IMR-90 (cell line): ENCODE measurements at places on chromosomes 12 and 14. TPM values are rescaled to one million over a fixed set of nuclear protein-coding genes. Genes with fewer than 3 reads are reported as not detected.

- DNase-seq, result peak; percentile 69
Observed at GRCh38 chr14:72515779-72516770, 377.8 kb downstream of the DPF3 start.

GRCh38 chr14:99534863-99535262 lies 53.7 kb downstream of the CCNK start:
- DNase-seq, result no peak

DNA sequence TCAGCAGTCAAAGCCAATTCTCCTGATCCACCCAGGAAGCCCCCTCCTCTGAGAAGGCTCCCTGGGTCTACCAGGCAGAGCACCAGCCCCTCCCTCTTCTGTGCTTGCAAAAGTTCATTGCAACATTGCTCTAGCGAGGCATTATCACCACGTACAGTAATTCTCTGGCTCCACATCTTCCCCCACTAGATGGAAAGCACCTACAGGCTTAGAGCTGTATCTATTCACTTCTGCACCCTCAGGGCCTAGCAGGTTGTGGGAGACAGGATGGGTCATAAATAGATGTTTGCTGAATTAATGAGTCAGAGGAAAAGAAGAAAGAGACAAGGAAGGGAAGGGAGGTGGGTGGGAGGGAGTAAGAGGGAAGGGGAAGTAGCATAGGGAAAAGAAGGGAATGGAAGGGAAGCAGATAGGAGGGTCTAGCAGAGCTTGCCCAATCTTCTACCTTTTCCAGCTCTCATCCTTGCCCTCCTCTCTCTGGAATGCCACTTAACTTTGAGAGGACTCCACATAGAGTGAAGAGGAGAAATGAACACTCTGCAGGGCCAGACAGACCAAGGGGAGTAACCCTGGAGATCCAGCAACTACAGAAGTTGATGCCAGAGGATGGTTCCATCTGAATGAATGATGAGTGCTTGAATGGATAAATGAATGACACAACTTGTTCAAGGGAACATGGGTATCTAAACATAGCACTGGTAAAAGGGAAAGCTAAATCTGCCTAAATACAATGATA lies 42.0 kb upstream of the NT5DC3 start:
- no peak for DNase-seq

- DNase-seq, result no peak
Observed at GRCh38 chr14:67523764-67524633, 9.1 kb upstream of the PLEKHH1 start.

GRCh38 chr14:34201909-34202637 lies 251.2 kb upstream of the EGLN3 start:
- DNase-seq, result no peak

- no peak for DNase-seq
Observed at GRCh38 chr14:65471038-65471878, 58.7 kb downstream of the FUT8 start.

- DNase-seq, result peak; percentile 31
Observed at GRCh38 chr14:85688006-85688405, 158.1 kb downstream of the FLRT2 start.

DNA sequence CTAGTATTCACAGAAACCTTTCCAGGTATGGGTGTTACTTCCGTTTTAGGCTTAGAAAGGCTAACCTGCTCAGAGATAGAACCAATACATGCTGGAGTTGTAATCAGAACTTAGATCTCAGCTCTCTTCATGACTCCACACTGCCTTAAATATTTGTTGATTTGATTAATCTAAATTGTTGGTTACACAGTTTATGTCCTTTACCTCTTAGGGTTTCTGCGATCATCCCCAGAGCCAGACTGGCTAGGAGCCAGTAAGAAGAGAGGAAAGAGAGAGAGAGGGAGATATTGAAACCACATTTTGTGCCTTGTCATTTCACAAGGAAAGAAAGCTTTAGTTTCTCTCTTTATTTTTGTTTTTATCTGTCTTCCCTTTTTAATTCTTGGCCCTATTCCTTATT lies 16.8 kb upstream of the MGP start:
- DNase-seq, result peak; percentile 8

- DNase-seq, result no peak
Observed at GRCh38 chr12:68422956-68423574, 90.9 kb upstream of the MDM1 start.

- no peak for DNase-seq
Observed at GRCh38 chr12:67546746-67547145, 101.8 kb upstream of the DYRK2 start.

DNA sequence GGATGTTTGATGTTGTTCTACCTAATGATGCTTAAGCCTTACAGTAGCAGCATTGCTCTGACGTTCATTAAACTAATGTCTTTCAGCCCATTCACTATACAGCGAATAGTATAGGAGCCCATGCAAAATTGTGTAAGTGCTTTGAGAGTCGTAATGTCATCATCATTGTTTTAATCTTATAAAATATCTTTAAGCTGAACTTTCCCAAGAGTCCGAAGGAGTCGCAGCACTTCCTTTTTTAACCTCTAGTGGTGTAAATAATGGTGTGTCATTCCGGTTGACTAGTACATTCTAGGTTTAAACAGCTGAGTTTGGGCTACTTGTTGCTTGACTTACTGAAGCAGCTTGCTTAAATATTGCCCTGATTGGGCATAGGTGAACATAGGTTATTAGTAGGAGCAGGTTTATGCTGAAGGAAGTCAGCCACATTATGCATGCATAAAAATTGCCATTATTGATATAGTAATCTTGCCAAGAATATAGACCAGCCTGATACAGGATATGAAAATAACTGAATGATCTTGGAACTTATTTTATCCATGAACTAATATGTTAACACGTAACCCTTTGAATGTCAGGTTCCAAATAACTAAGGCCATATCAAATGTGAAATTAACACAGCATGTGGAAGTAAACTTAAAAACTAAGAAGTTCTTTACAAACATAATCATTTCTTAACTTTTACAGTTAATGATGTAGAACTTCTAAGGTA lies 2.6 kb downstream of the WNK1 start:
- peak; percentile 81 for DNase-seq

DNA sequence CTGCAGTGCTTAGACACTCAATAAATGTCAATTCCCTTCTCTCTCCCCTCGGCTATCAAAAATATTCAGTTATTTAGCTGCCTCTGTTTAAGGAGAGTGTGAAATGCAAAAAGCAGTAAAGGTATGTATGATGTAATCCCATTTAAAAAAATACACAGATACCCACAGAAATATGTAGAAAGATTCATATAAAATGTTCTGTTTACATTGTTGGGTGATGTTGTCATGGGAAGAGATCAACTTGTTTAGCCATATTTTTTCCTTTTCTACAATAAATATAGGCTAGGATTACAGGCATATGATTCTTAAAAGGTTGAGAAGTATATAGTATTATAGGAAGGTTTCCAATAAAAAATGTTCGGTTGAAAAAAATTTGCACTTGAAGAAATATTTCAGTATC lies 7.8 kb downstream of the PPP2R3C start:
- DNase-seq, result peak; percentile 91

DNA sequence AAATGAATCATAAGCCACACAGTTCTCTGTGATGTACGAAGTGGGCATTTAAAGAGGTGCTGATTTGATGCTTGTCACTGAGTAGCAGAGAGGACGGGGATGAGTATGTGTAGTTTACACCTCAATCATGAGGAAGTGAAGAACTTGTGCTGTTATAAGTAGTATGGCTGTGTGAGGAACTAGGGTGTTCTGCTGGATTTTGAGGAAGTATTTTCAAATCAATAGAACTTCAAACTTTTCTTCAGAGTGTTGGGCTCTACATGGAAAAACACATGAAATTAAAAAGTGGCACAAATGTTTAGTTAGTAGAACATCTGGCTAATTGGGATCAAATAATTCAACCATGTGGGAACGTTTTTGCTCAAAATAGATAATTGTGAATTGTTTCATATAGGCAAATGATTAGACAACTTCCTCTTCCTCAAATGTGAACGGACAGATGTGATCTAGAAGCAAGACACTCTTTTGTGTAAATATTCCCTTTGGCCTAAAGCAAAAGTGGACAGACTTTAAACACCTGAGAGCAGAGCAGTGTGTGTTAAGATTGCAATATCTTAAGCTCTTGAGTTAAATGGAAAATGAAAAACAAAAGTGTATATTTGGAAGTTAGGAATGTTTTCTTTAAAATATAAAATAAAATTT lies 168.5 kb downstream of the NAV3 start:
- DNase-seq, result no peak

- DNase-seq, result peak; percentile 77
Observed at GRCh38 chr12:95326445-95326844, 108.8 kb downstream of the VEZT start.

- DNase-seq, result no peak
Observed at GRCh38 chr14:56185992-56186391, 67.8 kb downstream of the PELI2 start.

DNA sequence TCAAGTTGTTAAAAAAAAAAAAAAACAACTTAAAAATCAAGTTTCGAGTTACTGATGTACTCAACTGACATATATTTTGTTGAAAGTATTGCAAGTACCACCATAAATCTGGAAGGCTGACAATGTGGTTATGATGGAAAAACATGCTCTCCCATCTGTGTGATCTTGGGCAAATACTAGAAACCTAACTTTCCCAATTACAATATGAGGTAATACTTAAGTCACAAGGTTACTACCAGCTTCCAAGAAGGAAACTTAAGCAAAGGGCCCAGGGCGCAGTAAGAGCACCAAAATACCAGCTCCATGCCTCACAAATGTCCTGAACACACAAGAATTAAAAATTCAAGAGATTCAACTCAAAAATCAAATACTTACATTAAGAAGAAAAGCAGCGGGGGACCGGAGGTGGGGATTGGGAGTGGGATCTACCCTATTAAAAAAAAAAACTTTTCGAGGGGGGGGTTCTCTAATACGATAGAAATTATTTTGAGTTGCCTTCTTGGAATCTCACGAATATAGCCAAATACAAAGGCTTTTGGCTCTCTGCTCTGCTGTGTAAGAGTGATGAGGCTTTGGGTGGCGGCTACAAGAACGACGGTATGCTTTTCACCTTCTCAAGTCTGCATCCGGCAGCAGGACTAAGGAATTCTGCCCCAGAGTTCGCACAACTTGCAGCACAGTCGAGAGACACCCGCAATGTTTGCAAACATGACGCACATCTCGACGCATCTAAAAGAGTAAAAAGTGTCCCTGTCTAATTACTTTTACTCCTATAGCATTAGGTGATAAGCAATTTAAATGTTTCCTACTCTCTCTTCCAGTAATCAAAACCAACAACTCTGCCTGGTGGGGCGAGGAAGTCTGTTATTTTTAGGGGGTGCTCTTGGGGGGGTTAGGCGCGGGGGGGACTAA lies 1.1 kb downstream of the SAV1 start:
- peak; percentile 73 for DNase-seq

- DNase-seq, result no peak
Observed at GRCh38 chr14:34692348-34692747, 22.0 kb downstream of the CFL2 start.

DNA sequence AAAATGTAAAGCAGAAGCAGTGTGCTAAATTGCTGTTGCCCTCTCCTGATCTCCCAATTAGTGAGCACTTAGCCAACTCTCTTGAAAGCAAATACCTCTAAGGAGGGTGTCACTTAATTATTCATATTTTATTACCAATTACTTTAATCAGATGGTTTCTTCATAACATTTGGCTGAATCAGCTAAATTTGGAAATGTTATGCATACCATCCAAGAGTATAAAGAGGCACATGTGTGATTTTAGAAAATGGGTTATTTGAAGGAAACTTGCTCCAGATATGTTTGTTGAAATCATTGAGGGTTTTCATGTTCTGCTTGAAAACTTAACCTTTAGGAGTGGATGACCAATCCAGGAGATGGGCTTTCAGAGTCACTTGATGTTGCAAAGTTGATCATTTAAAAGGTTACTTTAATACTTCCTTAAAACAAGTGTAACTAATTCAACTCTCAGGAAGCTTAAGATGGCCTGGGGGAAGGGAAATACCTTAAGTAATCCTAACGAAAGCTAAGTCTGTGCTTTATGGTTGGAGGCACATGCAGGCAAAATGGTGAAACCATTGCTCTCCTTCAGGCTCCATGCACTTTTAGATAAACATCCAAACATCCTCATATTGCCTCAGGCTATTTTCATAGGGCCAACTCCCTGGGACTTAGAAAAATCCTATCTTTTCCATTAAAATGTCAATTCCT lies 434.5 kb downstream of the MDGA2 start:
- DNase-seq, result no peak

GRCh38 chr12:1523046-1523445 lies 71.3 kb downstream of the FBXL14 start:
- DNase-seq, result no peak

PLEKHD1 gene
- polyA plus RNA-seq, result not detected in 2 replicates

SVOP gene
- not detected in 2 replicates for polyA plus RNA-seq

NTN4 gene
- polyA plus RNA-seq, result 41.9 and 54.6 TPM in 2 replicates

KRT4 gene
- 0.03 and 0.07 TPM in 2 replicates for polyA plus RNA-seq

VRK1 gene
- 10.9 and 14.2 TPM in 2 replicates for polyA plus RNA-seq

KRT85 gene
- polyA plus RNA-seq, result not detected in 2 replicates

ANO2 gene
- 0.22 TPM in 1 of 2 replicates, not detected in the other for polyA plus RNA-seq

TAS2R50 gene
- polyA plus RNA-seq, result not detected in 2 replicates

GPR137C gene
- 0.77 and 0.91 TPM in 2 replicates for polyA plus RNA-seq

ZC2HC1C gene
- 0.15 and 0.36 TPM in 2 replicates for polyA plus RNA-seq

EIF2S3B gene
- 0.39 and 0.46 TPM in 2 replicates for polyA plus RNA-seq

FGD4 gene
- polyA plus RNA-seq, result 2.1 TPM in 2 replicates

PLA2G1B gene
- polyA plus RNA-seq, result not detected in 2 replicates

HRK gene
- polyA plus RNA-seq, result not detected in 2 replicates

MRPL51 gene
- 151 and 160 TPM in 2 replicates for polyA plus RNA-seq
